ENCODE measurements at places on chromosomes 16 and 17.

DNA sequence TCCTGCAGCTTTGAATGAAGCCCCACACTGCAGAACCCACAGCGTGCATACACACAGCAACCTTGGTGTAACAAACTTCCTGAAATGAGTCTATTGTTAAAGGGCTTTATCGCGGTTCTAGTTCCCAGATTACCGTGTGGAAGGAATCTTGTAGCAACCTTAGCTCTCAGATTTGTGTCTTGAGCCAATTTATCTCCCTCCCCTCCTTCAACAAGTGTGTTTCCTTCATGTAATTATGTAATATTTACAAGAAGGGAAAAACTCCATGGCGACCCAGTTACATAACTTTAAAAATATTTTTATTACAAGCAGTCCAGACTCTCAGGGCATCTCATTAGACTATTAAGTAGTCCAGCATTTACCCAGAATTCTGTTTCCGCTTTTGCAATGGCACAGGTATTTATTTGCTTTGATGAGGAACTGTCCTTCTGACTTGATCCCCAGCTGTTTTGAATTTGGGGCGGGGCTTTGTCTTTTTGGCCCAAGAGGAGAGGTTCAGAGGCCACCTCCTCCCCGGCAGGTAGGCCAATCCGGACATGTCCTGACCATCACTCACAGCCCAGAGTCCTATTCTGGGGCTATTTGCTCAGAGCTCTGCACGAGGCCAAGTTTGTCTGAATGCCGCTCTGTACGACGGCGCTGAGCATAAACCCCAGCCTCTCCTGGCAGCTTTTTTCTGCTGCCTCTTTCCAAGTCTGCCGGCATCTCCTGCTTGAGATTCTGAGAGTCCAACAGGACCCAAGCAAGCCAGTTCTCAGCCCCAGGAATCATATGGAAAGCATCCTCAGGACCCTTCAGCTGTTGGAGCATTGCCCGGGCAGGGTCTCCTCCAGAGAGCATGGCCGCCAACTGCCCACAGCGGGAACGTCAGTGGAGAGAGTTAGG lies 35.6 kb downstream of the CLEC16A start:
- DNase-seq: peak; percentile 82

DNA sequence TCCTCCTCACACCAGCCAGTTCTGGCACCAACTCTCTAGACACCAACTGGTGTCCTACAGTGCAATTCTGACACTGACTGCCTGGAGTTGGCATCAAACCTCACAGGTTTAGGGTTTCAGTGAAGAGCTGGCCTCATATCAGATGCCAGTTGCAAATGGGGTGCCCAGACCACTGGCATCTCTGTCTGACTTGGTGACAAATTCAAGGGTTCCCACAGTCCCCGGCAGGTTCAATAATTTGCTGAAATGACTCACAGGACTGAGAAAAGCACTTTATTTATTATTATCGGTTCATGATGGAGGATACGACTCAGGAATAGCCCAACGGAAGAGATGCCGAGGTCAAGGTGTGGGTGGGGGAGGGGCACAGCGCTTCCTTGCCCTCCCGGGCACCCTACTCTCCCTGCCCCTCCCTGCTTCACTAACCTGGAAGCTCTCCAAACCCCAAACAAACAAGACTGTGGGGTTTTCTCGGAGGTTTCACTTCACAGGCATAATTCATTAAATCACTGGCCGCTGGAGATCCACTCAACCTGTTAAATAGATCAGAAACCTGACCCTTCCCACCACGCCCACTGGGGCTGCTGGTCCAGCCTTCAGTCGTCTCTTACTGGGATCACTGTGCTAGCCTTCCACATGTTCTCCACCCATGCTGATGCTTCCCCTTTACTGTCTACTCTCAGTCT lies 1.7 kb upstream of the NLRP1 start:
- DNase-seq: peak; percentile 14

- peak; percentile 85 for DNase-seq
Observed at GRCh38 chr16:1991948-1992703, 2.4 kb downstream of the SYNGR3 start.

DNA sequence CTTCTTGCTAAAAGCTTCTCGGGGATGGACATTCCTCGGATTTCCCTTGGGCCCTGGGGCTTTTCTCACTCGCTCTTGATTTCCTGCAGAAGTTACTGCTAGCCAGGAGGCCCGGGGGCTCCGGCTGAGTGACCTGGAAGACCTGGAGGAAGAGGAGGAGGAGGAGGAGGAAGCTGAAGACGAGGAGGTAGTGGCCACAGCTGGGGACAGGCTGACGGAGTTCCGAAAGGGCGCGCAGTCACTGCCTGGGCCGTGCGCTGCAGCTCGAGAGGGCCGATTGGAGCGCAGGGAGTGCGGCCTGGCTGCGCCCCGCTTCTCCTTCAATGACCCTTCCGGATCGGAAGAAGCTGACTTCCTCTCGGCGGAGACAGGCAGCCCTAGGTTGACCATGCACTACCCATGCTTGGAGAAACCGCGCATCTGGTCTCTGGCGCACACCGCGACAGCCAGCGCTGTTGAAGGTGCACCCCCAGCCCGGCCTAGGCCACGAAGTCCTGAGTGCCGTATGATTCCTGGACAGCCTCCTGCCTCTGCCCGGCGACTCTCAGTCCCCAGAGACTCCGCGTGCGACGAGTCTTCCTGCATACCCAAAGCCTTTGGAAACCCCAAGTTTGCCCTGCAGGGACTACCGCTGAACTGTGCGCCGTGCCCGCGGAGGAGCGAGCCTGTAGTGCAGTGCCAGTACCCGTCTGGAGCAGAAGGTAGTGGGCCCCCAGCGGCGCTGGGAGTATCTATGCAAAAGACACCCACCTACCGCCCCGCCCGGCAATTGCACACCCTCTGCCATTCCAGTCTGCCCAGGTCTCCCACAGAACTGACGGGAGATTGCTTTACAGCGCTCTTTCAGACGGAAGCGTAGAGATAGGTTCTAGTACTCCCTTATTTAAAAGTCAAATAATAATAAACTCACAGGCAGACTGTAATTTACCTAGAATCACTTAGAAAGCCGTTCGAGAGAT lies 4.9 kb downstream of the IRX6 start:
- no peak for DNase-seq

GRCh38 chr16:22969567-22969966 lies 155.6 kb downstream of the HS3ST2 start:
- no peak for DNase-seq

DNA sequence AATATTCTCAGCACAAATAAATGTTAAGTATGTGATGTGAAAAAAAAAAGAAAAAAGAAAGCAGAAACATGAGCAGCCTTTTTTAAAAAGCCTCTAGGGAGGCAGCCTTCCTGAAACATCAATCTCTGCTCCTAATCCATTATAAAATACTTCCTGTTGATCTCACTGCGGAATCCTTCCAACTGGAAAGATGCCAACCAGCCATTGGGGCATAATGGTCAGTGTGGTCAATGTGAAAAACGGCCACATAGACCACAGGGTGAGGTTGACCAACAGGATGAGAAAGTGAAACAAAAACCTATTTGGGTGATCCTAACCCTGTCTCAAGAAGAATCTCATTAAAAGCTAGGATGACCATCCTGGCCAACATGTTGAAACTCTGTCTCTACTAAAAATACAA lies 26.1 kb upstream of the ABCA8 start:
- peak; percentile 19 for DNase-seq

DNA sequence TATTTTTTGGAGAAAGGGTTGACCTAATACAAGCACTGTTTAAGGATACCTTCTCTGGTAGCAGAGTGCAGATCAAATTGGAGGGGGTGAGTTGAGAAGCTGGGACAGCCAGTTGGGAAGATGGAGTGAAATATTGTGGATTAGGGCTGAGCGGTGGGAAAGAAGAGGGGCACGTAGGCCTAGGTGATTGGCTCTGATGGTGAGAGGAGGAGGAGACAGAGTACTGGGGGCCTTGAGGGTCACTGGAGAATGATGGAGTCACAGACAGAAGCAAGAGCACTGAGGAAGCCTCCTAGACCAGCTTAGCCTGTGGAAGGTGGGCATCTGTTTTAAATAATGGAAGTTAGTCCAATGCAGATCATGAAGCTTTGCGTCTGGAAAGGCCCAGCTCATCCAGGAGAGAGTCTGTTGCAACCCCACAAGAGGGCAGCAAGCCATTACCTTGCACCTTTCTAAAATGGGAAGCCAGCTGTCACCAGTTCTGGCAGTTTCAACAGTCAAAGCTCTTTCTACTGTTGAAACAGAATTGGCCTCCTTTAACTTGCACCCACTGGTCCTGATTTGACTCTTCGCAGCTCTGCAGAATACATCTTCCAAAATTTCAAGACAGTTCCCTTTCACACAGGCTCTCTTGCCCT lies 11.8 kb downstream of the SLC9A5 start:
- no peak for DNase-seq

DNA sequence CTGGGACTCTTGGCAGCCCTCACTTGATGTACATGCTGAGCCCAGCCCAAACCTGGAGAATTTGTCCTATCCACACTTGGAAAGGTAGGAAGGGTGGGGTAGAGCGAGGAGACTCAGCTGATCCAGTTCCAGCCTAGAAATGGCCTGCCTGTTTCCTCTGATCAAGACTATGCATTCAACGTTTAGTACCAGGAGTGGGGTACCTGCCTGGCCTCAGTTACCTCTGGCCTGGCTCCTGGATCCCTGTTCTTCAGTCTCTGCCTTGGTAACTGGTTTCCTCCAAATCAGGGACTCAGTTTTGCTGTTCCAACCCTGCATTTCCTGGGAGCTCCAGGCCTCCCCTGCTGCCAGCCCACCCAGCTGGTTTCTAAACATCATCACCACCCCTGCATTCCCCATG lies 233.5 kb downstream of the GSG1L start:
- no peak for DNase-seq

GRCh38 chr17:4522661-4523060 lies 24.0 kb downstream of the SPNS2 start:
- no peak for DNase-seq

- peak; percentile 50 for DNase-seq
Observed at GRCh38 chr16:46650254-46650623, 29.1 kb upstream of the SHCBP1 start.

DNA sequence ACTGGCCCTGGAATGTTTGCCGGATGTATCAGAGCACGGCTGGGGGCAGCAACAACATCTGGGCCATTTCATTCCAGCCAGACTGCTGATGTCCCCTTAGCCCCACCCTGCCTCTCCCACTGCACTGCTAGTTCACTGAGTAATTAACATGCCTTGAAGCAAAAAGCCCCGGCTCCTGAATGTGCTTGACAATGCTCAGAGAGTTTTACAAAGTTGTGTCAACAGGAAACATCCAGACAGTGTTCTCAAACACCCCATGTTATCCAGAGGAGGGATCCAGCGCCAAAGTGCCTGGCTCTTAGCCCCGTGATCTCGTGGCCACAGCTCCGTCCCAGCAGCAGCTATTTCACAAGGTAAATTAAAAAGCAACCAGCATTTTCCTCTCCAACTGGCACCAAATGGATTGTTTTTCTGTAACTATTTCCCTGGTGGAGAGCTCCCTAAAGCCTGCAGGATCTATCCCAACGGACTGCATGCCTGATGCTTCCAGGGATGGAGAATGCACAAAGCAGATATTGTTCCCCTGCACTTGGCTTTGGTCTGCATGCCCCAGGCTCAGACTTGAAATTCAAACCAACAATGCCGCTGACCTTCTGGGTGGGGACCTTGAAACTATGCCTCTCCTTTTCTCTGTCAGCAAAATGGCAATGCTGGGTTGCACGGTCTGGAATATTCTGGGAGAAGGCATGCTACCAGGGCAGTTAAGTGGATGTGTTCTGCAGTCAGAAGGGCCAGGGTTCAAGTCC lies 115.6 kb upstream of the CDH5 start:
- peak; percentile 72 for DNase-seq

DNA sequence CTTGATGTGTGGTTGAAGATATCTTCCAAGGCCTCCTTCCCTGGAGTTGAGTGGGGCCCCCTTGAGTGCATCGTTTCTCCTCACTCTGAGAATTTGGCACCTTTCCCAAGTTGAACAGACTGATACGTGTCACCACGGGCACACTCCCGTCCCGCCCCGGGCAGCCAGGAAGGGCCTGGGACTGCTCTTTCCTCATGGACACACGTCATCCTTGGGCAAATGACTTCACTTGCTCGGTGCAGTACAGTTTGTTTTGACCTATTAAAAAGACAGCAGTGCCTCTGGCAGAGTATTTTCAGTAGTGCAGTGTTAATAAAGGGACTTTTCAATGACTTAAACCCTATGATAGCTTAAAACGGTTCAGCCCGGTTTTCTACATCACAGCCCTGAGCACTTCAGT lies 59.9 kb downstream of the SEC14L1 start:
- no peak for DNase-seq

GRCh38 chr16:53453928-53454327 lies 19.7 kb downstream of the RBL2 start:
- DNase-seq: no peak

DNA sequence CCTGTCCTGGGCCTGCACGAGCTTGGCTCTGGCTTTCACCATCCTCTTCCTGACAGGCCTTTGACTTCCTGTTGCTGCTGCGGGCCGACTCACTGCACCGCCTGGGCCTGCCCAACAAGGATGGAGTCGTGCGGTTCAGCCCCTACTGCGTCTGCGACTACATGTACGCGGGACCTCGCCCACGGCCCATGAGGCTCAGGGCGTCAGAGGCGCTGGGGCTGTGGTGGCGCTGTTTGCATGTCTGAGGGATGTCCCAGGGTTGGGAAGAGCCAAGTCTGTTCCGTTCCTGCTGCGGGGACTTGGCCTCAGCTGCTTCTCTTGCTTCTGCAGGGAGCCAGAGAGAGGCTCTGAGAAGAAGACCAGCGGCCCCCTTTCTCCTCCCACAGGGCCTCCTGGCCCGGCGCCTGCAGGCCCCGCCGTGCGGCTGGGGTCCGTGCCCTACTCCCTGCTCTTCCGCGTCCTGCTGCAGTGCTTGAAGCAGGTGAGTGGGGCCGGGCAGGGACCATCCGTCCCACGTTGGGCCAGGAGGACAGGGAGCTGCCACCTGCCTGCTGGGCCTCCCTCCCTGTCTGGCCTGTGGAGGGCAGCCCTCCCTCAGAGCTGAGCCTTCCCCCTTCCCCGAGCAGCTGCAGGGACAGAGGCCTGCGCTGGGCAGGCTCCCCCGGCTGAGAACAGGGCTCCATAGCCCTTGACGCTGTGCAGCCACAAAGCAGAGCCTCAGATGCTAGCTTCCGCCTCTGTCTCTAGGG lies 23.8 kb downstream of the TSC2 start:
- no peak for DNase-seq

GRCh38 chr17:67027031-67027628 lies 17.2 kb upstream of the CACNG1 start:
- DNase-seq: no peak

- no peak for DNase-seq
Observed at GRCh38 chr16:9016824-9017223, 53.1 kb upstream of the USP7 start.

GRCh38 chr16:27209591-27209990 lies 6.3 kb downstream of the KDM8 start:
- DNase-seq: no peak

DNA sequence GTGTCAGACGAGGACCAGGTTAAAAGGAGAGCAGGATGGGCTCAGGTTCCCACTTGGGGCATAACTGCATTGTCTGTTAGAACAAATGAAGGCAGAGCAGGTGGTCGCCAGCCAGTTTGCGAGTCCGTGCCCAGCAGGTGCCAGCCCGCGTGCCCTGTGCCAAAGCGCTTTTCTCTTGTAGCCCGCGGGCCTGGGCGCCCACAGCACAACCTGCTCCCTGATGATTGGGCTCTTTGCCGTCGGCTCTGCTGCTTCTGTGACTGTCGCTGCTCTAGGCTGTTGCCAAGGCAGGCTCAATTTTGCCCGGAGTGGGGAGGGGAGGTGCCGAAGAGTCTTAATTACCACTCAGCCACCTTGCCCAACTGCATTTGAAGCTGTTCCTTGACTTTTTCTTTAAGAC lies 21.1 kb downstream of the KNOP1 start:
- DNase-seq: no peak

GRCh38 chr16:49467540-49468372 lies 94.2 kb downstream of the C16orf78 start:
- no peak for DNase-seq

All from hindlimb muscle (tissue), 1 donor.